Amygdala (tissue), 56 donors: ENCODE measurements at places on chromosomes 3 and 15.

GRCh38 chr15:85333132-85333831, 47.1 kb upstream of the AKAP13 start:
- DNase-seq = no peak

GRCh38 chr3:107543666-107544065, 20.9 kb downstream of the BBX start:
- DNase-seq = no peak

DNA sequence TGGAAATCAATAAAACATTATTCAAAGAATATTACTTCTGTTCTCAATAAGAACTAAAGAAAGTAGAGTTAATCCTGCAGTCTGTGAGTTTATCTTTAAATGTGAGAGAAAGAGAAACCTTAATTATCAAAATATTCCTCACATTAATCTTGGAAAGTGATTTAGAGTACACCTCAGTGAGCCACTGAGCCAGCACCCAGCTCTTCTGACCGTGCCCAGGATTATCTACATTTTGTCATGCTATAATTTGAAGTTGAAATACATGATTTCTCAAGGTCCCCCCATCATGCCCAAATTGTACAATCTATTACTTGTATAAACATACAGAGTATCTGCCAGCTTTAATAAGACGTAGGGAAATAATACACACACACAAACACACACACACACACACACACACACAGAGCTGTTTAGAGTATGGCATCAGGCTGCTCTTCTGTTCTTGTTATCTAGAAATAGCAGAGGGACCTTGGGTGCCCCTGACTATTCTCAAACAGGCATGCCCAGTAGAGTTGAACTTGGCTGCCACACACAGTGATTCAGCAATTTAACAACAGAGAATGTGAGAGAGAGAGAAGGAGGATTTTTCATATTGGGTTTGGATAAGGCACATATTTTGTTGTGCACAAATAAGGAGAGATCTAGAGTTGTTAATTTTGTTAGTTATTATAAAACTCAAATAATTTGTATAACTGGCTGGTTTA, 74.4 kb downstream of the P2RY1 start:
- no peak for DNase-seq

DNA sequence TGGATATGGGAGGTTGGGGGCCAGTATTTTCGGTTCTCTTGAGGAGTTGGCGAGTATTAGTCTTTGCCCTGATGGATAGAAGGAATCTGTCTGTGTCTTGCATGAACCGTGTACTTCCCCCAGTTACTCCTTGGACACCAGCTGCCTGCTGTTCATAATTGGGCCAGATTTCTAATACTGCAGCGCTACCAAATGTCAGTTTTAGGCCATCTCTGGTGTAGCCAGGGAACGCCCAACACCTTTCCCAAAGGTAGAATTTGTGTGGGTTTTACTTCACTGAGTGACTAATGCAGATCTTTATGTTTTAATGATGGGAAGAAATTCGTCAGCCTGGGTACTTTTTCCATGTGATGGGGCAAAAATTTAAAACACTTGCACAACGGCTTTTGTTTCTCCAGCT, 18.4 kb downstream of the FLNB start:
- no peak for DNase-seq

DNA sequence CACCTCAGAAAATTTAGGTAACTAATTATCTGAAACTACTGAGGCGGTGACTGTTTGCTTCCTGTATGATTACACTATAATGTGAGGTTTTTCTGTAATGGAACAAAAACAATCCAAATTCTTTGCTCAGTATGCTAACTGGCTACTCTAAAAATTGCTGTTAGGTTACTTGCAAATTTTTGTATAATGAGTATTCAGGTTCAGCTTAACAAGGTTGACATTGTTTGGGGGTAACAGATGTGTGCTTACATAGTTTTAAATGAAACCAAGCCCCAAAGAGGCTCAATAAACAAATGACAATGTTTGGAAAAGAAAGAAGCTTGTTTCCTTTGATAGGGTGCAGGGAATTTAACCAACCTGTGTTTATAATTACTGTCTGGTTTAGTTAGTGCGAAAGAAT, 414.5 kb upstream of the MDFIC2 start:
- no peak for DNase-seq

GRCh38 chr15:67967871-67968431, 86.2 kb upstream of the PIAS1 start:
- DNase-seq = peak; percentile 70

- DNase-seq = no peak
These were observed 119.9 kb downstream of the IMPG2 start for GRCh38 chr3:101200461-101200860.

DNA sequence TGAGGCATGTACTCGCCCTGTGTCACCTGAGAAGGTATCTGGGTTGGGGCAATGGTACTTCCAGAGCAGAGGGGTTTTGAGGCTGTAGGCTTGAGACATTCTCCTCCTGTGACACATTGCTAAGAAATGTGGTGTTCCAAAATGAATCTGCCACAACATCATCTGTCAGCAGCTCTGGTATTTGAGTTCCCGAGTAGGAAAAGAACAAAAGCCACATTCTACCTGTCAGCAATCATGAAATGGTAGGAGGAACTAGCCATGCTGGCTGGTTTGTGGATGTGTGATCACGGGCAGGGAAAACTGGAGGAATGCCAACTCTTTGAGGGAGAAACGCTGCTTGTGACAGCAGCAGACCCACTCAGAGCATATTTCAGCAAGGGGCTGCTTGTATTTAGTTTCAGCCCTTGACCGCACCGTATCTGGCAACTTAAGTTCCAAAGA, 579.4 kb upstream of the TBL1XR1 start:
- DNase-seq = no peak

DNA sequence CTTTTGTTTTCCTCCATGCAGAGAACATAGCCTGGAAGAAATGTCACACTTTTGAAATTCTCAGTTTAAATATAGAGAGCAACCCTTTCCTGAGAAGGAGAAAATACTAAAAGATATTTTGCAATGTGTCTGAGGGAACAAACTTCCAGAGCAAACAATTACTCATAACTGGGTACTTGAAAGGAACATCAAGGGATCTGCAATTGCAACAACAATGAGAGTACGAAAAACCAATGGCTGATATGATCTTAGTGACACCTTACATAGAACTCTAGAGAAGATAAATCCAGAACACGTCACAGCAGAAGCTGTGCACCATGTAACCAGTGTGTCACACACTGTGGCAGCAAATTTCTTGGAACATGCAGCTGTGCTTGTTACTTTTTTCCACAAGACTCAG, 14.6 kb upstream of the ARPP21 start:
- no peak for DNase-seq

DNA sequence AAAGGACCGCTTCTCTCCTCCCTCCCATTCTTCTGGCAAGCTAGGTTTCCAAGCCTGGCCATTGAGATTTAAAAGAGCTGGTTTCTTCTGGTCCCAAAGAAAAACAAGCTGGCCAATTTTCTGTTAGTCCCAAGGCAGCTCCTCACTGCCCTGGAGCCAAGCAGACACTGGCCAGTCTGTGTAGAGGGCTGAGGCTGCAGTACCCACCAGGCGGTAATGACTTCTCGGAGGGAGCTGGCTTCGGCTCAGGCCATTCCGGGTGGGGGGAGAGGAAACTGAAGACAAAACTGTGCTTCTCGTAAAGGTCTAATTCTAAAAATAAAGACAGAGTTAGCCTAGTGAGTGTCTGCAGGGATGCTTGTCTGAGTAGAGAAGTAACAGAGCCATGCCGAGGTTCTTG, 78.5 kb upstream of the SMAD3 start:
- peak; percentile 31 for DNase-seq

DNA sequence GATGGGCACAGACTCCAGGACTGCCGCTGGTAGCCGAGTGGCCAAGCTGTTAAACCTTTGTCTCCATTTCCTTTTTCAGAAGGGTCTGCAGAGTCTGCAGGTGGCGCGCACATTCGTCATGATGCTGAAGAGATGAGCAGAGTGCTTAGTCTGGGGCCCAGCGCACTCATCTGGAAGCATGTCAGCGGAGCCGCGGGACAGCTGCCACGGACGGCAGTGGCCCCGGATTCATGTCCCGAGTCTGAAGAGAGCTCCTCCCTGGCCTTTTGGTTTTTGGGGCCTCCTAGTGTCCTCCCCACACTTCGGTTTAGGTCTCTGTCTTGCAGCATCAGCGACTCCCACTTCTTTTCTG, 42.6 kb downstream of the KLHL25 start:
- DNase-seq = no peak

GRCh38 chr3:97389936-97390335, 374.6 kb upstream of the ARL6 start:
- no peak for DNase-seq

- no peak for DNase-seq
These were observed 7.3 kb downstream of the FAM98B start for GRCh38 chr15:38461066-38461833.

DNA sequence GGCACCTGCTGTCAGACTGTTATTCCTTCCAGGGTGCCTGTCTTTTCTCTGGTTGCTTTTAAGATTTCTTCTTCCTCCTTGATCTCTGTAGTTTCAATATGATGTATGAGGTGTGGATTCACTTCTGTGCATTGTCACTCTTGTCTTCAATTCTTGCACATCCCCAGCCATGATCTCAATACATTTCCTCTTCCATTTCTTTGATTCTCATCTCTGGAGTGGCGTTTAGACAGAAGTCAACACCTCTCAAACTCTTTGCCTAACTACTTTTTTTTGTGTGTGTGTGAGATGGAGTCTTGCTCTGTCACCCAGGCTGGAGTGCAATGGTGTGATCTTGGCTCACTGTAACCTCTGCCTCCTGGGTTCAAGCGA, 224.4 kb upstream of the LYSMD4 start:
- no peak for DNase-seq

GRCh38 chr15:74243431-74243830, 7.3 kb downstream of the CCDC33 start:
- no peak for DNase-seq

GRCh38 chr3:16528581-16528993, 15.1 kb upstream of the RFTN1 start:
- DNase-seq = no peak

DNA sequence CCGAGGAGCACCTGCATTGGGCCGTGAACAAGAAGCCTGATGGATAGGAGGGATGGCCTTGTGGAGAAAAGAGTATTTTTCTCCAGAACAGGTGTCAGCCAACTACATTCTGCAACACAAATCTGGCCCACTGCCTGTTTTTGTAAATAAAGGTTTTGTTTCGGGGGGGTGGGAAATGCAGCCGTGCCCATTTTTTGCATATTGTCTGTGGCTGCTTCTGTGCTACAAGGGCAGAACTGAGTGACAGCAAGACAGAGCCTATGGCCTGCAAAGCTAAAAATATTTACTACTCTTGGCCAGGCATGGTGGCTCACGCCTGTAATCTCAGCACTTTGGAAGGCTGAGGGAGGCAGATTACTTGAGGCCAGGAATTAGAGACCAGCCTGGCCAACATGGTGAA, 95.9 kb upstream of the AKAP13 start:
- no peak for DNase-seq

DNA sequence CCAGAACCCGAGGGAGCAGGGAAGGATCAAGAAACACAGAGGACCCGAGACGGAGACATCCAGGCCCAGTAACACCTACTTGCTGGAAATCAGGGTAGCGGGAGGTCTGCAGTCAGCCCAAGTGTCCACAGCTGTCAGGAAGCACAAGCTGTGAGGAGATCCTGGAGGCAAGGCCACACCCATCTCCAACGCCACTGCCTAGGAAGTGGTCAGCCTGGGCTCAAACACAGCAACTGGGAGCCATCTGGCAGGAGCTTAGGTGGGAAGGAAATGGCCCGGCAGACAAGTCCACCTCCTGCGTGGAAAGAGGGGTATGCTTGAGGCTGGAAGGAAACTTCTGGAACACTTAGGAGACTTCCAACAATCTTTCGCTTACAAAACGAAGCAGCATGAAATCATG, 407.1 kb downstream of the VPS13C start:
- DNase-seq = no peak

GRCh38 chr3:164479978-164480377, 598.3 kb downstream of the SI start:
- DNase-seq = no peak

DNA sequence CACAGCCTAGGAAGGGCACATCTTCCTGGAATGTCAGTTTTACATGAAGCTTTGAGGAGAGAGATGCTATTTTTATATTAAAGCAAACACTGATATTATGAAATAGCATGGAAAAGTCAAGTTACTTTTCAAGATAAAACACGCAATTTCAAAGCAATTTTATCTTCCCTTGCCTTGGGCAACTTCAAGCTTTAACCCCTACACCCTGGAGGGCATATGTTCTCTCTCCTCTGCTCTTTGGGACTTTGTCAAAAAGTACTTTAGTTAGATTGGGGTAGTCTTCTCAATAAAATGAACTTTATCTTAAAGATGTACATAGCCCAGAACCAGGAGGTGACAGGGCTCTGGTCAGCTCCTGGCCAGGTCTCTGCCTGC, 86.9 kb upstream of the PLXNA1 start:
- no peak for DNase-seq

DNA sequence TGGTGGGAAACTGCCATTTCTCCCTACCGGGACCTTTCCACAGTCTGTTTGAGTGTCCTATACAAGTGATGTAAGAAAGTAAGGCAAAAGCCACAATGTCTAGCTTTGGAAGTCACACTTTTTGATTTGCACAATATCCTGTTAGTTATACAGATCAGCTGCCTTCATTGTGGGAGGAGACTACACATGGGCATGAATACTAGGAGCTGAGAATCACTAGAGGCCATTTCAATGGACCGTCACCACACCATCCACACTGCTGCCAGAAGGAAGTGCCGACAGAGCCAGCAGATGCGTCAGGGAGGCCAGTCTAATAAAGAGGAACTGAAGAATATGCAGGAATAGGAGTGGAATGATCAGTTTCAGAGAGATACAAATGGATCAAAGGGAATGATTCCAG, 65.8 kb downstream of the SCN11A start:
- no peak for DNase-seq

- DNase-seq = no peak
These were observed 74.7 kb downstream of the BTD start for GRCh38 chr3:15676259-15676658.

DNA sequence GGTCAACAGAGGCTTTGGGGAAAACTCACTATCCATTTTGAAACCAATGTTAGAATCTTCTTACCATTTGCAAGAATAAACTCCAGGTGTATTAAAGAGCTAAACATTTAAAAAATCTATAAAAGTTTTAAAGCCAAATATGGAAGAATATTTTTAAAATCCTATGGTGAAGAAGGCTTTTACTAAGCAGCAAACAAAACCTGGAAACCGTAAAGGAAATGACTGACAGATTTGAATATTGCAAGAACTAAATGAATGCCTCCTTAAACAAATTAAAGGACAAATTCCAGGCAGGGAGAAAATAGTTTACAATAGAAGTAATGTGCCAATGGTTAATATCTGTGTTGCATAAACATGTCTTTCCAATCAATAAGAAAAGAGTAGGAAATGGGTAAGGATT, 68.1 kb downstream of the KLF15 start:
- DNase-seq = no peak

GRCh38 chr3:29764041-29764440, 483.2 kb downstream of the RBMS3 start:
- no peak for DNase-seq

- DNase-seq = no peak
These were observed 107.8 kb downstream of the ASB7 start for GRCh38 chr15:100710222-100710621.
